Effector memory CD4-positive, alpha-beta T cell (primary cell): ENCODE measurements at places on chromosomes 16 and 17.
A peak's percentile ranks its signal among the peaks of the same experiment; 100 is the strongest.

DNA sequence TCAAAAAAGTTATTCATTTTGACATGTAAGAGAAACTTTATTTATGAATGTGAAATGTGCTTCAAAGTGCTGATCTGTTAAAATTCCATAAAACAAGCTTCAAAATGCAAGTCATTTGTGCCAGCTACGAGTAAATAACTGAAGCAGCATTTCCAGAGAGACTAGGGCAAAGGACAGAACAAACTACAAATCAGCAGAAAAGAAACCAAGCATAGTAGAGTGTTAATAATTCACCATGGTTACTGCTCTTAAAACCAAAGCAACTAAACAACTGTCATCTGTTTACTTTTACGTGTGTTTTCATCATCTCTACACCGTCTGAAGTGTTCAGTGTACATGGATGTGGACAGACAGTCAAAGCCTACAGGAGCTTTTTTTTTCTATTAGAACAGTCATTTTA, 1.6 kb upstream of the ASPA start:
- DNase-seq, result no peak

- no peak for DNase-seq
Observed at GRCh38 chr17:4768298-4768697, 3.4 kb upstream of the TM4SF5 start.

DNA sequence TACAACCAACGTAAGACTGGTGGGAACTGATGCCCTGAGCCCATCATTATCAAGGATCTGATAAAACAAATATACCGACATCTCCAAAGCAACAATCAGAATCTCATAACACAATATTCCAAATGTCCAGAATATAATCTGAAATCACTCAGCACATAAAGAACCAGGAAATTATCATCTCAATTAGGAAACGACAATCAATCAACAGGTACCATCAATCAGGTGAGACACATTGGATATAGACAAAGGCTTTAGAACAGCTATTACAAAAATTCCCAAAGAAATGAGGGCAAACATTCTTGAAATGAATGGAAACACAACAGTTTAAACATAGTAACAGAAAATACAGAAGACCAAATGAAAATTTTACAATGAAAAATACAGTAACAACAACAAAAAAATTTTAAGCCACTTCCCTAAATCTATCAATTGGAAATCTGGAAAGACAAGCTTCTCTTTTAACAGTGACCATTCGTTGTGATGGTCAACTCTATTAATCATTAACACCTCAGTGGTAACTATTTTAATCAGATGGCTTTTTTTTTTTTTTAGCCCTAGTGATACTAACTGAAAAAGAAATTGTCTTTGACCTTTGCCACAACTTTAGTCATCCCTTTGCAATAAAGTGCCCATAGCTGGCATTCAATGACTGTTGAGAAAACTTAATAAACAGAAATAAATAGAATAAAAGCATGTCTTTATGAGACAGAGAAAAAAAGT, 70.4 kb downstream of the USP32 start:
- DNase-seq, result no peak

DNA sequence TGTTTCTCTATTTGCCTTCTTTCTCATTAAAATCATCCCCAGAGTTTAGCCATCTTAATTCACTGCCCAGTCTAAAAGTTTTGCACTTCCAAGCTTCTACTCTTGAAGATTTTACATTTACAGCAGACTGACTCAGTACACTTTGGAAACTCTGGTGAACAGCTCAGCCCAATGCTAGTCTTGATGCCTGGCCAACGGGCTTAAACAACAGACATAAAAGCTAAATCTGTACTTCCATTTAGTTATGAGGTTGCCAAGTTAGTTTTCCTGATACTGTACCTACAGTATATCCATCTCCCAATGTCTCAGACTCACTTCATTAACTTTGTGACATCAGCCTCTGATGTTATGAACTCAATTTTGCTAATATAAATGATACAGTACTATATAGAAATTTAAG, 891.8 kb upstream of the SOX9 start:
- no peak for DNase-seq

- no peak for DNase-seq
Observed at GRCh38 chr17:76540381-76541300, 797 bp downstream of the PRCD start.

DNA sequence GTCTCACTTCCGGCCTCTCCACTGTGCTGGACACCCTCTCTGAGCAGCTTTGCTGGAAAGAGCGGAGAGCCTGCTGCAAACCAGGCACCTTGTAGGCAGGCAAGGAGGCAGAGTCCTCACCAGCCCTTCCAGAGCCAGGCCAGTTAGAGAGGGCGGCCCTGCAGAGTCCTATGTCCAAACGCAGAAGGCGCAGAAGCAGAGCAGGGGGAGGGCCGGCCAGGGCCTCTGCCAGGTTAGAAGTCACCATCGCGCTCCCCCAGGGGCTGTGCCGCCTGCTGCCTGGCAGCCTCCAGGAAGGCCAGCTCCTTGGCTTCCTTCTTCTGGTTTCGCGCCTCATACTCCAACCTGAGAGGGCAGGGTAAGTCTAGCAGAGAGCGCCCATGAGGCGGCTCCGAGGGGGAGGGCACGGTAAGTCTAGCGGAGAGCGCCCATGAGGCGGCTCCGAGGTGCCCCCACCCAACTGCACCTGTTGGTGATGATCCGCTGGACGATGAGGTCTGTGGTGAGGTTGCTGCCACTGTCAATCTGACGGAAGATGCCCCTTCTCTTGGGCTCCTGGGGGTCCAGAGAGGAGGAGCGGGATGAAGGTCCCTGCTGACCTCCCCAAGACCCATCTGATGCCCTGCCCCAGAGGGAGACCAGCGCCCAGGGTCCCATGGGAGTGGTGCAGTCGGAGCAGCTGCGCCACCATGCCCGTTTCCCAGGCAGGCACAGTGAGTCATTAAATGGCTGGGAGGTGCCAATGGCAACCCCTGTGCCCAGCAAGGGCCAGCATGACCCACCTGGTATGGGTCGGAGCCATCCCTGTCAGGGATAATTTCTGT, 2.8 kb downstream of the NPB start:
- no peak for DNase-seq

DNA sequence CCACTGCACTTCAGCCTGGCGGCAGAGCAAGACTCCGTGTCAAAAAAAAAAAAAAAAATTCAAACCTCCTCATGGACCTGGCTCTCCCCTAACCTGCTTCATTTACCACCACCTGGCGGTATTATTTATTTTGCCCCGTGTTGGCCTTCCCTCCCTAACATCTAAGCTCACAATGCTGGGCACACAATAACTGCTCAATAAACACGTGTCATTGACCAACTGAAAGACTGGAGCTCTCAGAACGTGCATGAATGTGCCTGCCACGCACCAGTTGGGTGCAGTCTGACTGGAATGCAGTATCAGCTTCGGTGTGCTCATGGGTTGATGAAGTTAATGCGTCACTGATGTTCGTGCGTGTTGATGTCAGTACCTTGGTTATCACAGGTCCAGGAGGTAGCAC, 64.4 kb upstream of the CDC42EP4 start:
- DNase-seq, result no peak

GRCh38 chr17:45145035-45145389, 3.3 kb upstream of the HEXIM1 start:
- no peak for DNase-seq

DNA sequence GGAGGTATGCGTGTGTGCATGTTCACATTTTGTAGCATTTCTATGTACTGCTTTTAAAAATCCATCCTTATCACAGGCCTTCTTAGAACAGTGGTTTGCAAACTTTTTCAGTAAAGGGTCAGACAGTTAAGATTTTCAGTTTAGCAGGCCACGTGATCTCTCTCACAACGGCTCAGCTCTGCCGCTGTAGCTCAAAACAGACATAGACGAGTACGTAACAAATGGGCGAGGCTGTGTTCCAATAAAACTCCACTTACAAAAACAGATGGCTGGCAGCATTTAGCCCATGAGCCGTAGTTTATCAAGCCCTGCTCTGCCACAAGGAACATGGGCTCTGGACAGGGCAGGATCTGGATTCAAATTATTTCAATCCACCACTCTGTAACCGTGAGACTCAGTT, 141.8 kb downstream of the XYLT1 start:
- DNase-seq, result no peak

DNA sequence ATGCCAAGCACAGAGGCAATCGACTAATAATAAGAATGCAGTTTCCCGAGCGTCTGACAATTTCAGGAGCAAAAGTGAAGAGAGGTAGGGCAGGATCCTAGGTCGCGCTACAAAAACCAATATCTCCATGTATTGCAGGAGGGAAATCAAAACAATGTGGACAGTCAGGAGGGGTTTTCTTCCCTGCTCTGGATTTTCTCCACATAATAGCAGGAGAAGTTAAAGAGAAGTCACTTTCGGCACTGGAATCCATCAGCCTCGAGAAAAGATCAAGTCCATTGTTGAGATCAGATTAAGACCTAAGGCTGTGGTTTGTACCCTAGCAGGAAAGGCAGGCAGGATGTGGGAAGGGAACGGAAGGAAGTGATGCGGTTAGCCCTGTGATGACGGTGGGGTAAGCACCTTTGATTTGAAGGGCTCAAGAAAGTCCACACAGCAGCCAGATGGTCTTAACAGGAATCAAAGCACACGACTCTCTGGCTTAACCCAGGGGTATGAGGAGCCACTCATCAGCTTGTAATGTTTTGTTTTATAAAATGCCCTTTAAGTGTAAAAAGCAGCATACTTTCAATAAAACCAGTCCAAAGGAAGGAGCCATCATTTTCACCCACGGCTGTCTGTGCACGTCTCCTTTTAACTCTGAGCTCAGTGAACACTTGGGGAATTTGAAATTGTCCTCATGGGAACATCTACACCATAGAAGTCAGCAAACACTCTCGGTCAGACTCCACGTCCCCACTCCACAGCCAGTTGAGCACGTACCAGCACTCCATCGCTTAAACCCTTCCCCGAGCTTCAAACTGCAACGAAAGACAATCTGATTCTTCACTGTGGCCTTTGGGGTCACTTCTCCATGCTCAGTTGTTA, 15.8 kb upstream of the AKTIP start:
- DNase-seq, result peak; percentile 77

GRCh38 chr16:23587726-23588125, 8.4 kb downstream of the NDUFAB1 start:
- no peak for DNase-seq

DNA sequence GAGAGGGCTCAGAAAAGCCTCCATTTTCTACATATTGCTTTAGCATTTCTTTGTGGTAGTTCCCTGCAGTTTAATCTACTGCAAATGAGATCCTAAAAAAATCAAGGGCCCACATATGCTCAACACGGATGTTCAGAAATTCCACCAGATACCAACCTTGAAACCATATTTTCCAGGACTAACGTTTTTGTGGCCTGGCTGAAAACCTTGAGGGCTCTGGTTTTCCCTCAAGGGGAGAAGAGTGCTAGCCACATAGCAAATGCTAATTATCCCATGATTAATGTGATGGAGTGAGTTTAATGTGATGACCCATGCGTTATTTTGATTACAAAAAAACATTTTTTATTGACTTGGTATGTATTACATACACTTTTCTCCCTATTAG, 68.9 kb downstream of the SNX11 start:
- DNase-seq, result no peak

- no peak for DNase-seq
Observed at GRCh38 chr17:11264183-11264871, 23.3 kb downstream of the SHISA6 start.

DNA sequence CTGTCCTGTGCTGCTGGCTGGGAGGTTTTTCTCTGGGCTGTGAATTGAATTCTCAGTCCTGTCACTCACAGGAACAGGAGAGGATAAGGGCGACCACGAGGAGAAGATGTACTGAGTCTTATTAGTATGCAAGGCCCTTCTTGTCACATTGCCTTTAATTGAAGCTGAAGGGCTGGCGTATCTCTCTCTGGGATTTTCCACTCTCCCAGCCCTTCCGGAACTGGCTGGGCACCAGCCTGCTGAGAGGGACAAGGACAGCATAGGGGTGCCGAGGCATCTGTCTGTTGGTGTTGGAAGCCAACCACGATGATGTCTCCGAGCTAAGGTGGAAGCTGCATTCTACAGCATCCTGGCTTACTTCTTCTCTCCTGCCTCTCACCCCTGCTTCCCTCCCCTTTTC, 33.2 kb downstream of the GPRC5B start:
- no peak for DNase-seq

DNA sequence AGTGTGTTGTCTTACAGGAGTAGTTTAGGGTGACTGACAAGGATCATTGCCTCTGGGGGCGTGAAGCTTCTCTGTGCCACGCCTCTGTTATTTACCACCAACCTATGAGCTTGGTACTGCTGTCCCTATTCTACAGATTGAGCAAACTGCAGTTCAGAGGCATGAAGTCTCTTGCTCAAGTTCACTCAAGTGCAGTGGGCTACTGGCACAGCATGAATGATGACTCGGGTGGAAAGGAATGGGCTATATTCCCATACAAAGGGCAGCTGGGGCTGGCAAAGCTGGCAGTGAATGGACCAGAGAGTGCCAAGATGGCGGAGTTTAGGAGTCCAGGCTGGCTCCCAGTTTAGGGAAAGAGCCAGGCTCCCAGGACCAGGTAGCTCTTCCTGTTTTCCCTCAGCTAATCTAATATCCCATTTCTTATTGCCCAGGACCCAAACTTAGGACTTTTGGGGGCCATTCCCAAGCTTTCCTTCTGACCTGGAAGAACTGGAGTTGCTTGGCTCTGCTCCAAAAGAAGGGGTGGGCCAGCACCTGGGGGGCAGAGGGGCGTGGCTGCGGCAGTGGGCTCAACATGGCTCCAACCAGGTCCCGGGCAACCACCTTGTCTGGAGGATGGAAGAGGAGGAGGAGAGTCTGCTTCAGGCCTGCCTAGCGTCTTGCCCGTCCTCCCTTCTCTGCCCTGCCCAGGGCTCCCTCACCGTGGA, 12.9 kb downstream of the PLK1 start:
- no peak for DNase-seq

DNA sequence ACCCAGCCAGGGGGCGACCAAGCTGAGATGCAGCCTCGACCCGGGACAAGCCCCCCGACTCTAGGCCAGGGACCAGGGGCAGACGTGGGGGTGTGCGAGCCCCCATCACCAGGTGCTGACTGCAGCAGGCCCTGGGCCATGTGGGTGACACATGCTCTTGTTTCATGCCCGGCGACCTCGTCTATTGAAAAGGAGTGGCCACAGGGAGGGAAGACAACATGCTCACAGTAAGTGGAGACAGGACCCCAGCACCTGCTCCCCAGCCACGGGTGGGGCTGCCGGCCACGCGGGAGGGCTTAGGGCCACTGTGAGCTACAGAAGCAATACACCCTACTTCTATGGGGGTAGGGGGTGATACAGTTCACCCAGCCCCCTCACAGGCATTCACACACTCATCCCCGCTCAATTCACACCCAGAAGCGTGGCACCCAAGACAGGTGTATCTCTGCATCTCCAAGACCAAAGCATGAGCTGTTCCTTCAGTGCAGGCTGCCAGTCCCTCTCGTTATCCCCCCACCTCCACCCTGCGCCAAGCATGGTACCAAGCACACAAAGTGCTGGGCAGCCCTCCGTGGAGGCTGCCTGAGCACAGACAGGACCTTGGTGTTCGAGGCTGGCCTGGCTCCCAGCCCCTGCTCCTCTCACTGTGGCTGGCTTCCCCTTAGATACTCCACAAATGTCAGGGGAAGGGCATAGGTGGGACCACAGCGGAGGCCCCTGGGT, 13.6 kb downstream of the VASN start:
- DNase-seq, result no peak
